ENCODE measurements at places on chromosomes 11 and 22.

DNA sequence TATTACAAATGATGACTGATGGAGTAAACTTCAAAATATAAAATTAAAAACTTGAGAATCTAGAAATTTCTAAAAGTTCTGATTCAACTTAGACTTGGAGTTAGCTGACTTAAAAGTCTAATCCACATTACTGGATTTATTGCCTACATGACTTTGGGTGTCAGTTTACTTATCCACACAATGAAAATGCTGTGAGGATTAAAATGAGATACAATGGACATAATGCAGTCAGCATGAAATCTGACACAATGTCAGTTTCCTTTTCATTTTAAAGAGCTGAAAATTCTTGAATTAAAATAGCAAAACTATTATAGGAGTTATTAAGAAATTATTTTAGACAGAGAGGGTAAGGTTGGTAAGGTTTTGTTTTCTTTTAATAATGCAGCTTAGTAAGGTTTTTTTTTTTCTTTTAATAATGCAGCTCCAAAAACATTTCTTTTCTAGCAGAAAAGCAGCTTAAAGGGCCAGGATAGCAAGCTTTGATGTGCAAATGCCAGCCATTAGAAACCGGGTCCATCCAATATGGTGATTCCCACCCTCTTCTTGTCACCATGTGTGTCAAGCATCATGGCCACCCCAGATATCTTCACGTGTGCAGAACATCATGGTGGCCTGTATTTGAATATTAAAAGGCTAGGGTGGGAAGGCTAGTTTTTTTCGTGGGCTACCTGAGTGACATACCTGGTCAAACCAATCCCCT is 18.9 kb downstream of the APIP start:
- no peak for DNase-seq

GRCh38 chr11:16117989-16118756 is 238.2 kb downstream of the SOX6 start:
- DNase-seq: no peak

DNA sequence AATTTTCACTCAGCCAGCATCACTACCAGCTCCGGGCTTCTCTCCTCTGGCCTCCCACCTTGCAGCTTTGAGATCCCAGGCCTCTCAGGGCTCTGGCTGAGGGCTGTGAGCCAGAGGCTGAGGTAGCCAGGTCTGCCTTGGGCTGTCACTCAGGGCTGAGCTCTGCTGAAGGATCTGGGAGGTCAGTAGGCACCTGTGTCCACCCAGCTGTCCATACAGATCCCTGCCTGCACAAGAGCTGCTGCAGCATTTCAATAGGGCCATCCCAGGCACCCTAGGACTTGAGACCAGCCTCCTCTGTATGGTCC is 12.6 kb downstream of the KCNQ1OT1 start:
- no peak for DNase-seq

GRCh38 chr22:19064354-19065054 is 57.7 kb downstream of the DGCR2 start:
- DNase-seq: no peak

DNA sequence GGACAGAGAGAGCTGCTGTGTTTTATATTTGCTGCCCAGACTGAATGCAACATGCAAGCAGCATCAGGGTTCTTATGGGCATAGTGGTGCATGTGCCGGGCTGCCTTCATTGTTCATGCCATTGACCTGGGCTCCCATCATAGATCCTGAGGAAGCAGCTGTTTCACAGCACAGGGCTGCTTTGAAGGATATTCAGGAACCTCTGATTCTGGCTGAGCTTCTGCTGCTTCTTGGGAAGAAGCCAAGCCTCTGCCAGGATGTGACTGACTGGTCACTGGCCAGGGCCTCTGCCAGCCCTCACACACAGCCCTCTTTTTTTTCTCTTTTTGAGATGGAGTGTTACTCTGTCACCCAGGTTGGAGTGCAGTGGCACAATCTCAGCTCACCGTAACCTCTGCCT is 43.3 kb downstream of the CYB5R2 start:
- no peak for DNase-seq

DNA sequence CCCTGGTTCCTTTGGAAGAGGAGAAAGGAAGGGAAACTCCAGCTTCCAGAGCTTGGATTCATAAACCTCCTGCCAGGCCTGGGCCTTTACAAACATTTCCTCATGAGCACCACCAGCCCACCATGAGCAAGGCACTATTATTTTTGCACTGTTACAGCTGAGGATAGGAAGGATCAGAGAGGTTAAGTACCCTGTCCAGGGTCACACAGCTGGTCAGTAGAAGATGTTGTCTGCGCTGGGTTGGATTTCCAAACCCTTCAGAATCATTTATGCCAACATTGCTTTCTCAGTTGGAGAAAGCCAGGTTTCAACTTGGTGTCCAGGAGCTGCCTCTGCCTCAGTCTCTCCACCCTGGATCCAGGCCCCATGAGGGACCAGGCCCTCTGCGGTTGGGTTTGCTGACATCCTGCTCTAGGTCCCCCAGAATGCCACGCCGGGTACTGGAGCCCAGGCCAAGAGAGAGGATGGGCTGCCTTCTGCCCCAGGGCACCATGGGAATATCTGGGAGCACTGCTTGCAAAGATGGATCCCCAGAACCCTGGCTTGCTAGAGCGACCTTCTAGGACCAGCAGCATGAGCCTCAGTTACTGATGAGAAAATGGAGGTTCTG is 29.7 kb upstream of the SHISAL1 start:
- DNase-seq: no peak

- no peak for DNase-seq
Measured at GRCh38 chr11:23988381-23989006, 508.4 kb upstream of the LUZP2 start.

DNA sequence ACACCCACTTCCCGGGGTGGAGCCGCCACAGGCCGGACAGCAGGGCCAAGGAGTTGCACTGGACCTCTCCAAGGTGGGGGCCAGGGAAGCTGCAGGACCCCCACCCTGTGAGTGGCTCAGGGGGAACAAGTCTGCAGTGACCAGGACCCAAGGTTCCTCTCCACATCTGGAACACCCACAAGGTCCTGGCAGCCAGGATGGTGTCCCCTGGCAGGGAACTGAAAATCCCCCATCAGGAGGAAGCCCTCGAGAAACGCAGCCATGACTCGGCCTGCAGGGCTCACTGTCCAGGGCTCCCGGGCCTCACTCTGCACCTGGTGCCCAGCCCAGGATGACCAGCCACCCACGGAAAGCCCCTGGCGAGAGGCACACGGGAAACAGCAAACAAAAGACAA is 11.5 kb downstream of the RNH1 start:
- no peak for DNase-seq

GRCh38 chr11:11553573-11553972 is 68.2 kb downstream of the GALNT18 start:
- no peak for DNase-seq

- DNase-seq: no peak
Measured at GRCh38 chr11:128535468-128536457, 51.6 kb downstream of the ETS1 start.

- no peak for DNase-seq
Measured at GRCh38 chr11:1041936-1042608, 5.6 kb upstream of the MUC6 start.

GRCh38 chr11:87545858-87546257 is 508.1 kb downstream of the TMEM135 start:
- DNase-seq: no peak

All from CD4-positive, alpha-beta T cell treated with Interleukin-2 at 100 ng/mL for 4 hours (primary cell).